Keratinocyte (primary cell): ENCODE measurements at places on chromosomes 3 and 15.

DNA sequence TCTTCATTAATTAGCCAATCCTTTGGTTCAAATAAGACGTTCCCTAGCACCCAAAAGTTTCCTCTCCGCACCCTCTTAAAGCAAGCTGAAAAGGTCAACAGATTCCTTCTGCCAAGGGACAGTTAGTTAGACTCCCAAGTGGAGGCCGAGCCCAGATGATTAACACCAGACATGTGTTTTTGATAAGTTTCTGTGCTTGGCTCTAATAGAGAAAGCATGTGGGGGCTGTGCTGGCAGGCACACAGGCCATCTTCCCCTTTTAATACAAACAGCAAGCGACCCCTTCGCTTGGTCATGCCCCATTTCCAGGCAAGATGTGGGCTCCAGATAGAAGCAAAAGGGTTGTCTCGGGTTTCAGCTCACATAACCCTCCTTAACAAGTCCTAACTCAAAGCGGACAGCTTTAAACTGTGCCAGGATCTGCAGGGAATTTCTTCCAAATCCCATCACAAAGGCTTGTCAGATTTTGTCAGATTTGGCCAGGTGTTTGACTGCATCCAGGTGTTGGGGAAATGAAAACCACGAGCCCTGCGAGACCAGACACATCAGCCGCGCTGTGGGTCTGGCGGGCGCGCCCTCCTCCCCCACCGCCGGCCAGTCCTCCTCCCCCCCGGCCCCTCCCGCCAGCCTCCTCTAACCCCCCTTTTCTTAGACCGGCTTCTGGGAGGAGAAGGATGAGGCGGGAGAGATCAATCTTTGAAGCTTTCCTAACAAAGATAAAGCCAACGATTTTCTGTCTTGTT, 3.3 kb downstream of the HES1 start:
- DNase-seq, result no peak

- no peak for DNase-seq
Observed at GRCh38 chr15:98943601-98944151, 63.9 kb downstream of the PGPEP1L start.

GRCh38 chr3:61601831-61602230, 40.5 kb downstream of the PTPRG start:
- DNase-seq, result no peak

DNA sequence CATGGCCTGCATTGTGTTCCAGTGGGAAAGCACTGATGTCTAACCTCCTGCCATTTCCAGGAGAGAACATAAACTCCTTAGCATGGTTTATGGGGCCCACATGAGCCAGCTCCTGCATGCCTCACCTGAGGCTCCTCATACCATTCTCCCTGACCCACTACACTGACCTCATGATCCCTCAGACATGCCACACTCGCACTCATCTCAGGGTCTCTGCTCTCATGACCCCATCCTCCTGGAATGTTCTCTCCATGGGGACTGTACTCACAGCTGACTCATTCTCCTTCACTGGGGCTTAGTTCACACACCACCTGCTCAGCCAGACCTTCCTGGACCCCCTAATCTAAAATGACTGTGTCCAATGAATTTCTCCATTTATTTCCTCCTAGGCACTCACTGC, 4.0 kb upstream of the LMCD1 start:
- DNase-seq, result no peak
